ENCODE measurements at places on chromosomes 1 and 21. TPM values are rescaled to one million over a fixed set of nuclear protein-coding genes. Genes with fewer than 3 reads are reported as not detected.

DNA sequence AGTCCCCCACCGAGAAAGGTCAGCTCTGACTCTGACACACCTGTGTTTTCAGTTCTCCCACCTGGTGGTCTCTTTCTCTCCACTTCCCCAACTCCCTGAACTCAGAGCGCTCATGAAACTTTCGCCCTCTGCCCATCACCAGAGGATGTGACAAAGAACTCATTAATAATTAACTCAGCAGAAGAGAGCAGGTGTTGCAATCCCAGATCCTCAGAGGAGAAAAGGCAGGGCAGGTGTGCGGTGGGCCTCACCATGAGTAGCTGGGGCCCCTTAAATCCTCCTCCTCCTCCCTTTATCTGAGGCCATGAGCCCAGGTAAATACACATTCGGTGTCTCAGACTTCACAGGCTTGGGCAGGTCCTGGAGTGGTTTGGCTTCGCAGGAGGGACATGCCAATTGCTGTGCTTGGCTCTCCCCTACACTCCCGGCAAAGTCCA is 1.7 kb upstream of the LAMB3 start:
- H3K4me3 ChIP-seq, result no peak overlapping the region
- peaks cover 17% of the 10 kb centered on the region for H3K4me1 ChIP-seq
- DNase-seq, result peak; percentile 90
- peaks cover 13% of the 10 kb centered on the region for H3K36me3 ChIP-seq
- H3K27me3 ChIP-seq, result no peaks in the 10 kb centered on the region

DNA sequence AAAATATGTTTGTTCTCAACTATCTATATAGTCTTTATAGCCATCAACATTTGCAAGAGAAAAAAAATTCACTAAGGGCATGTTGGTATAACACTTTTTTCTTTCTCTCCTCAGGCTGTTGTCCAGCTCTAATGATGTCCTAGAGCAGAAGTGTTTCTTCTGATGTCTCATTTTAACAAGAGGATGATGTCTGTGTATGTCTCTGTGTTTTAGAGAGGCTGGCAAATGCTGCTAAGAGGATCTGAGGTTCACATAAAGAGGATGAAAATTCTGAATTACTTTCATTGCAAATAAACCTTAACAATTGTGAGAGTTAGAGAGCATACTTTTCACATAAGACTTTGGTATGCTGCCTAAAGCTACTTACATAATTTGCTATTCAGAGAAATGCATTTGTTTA is 2.6 kb upstream of the BRINP3 start:
- peak; percentile 48 for DNase-seq
- no peak overlapping the region for H3K27ac ChIP-seq
- no peaks in the 10 kb centered on the region for H3K36me3 ChIP-seq

GRCh38 chr21:14312871-14313270 is 70.1 kb downstream of the HSPA13 start:
- no peak for DNase-seq
- no peaks in the 10 kb centered on the region for H3K36me3 ChIP-seq
- H3K27ac ChIP-seq, result no peak overlapping the region

GRCh38 chr1:98176414-98176813 is 255.6 kb upstream of the DPYD start:
- H3K27ac ChIP-seq, result no peak overlapping the region
- no peaks in the 10 kb centered on the region for H3K27me3 ChIP-seq
- peaks cover 2% of the 10 kb centered on the region for H3K4me1 ChIP-seq
- H3K4me3 ChIP-seq, result no peak overlapping the region
- no peak for DNase-seq

- no peak overlapping the region for H3K4me3 ChIP-seq
- no peaks in the 10 kb centered on the region for H3K4me1 ChIP-seq
- no peaks in the 10 kb centered on the region for H3K27me3 ChIP-seq
- peak; percentile 42 for DNase-seq
- no peaks in the 10 kb centered on the region for H3K36me3 ChIP-seq
- no peak overlapping the region for H3K27ac ChIP-seq
These were observed 136.6 kb downstream of the SYF2 start for GRCh38 chr1:25095635-25096200.

DNA sequence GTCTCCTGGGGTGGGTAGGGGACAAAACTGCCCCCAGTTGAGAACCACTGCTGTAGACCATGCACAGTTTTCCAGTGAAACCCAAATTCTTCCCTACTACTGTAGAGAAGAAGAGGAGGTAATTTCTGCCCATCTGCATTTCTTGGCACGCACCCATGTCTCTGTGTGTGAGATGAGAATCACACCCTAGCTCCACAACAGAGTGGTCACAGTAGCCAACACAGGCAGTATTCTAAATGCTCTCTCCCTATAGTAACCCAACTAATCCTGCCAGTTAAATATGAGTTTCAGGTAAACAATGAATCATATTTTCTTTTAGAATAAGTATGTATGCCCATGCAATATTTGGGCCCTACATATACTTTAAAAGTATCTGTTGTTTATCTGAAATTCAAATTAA is 1.2 kb upstream of the CAPN2 start:
- DNase-seq, result no peak
- no peaks in the 10 kb centered on the region for H3K27me3 ChIP-seq
- H3K36me3 ChIP-seq, result no peaks in the 10 kb centered on the region
- no peak overlapping the region for H3K4me3 ChIP-seq
- H3K4me1 ChIP-seq, result peaks cover 18% of the 10 kb centered on the region
- no peak overlapping the region for H3K27ac ChIP-seq

DNA sequence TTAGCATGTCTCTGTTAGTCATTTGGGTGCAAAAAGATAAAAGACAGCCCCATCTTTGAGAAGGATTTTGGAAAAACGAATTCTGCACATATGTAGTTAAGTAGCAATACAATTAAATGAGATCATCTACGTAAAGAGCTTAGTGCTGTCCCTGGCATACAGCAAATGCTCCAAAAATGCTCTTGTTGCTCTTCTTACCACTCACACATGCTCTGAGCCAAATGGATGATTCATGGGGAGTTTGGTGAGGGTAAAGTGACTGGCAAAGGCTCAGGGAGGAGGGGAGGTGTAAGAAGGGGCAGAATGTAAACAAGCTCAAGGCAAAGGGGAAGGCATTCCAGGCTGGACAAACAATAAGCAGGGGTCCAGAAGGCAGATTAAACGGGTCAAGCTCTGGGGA is 191.9 kb downstream of the AK5 start:
- H3K4me1 ChIP-seq, result no peaks in the 10 kb centered on the region
- H3K4me3 ChIP-seq, result no peak overlapping the region
- no peaks in the 10 kb centered on the region for H3K27me3 ChIP-seq
- H3K27ac ChIP-seq, result no peak overlapping the region

DNA sequence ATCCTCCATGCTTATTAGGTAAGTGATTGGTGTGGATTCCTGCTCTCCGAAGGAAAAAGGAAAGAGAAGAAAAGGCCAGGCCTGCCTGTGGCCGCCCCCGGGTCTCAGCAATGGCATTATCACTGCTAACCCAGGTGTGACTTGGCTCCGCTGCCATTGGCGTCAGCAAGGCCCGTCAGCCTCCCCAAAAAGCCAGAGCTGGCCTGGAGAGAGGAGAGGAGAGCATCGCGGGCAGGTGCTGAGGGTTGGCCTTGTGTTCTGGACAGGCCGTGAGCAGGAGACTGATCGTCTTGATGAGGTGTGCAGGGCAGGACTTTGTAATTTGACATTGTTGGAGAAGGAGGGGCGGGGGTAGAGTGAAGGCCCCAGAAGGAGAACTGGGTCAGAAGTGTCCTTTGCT is 186.4 kb downstream of the CAMTA1 start:
- H3K27me3 ChIP-seq, result peaks cover 4% of the 10 kb centered on the region
- H3K27ac ChIP-seq, result no peak overlapping the region
- no peak for DNase-seq

DNA sequence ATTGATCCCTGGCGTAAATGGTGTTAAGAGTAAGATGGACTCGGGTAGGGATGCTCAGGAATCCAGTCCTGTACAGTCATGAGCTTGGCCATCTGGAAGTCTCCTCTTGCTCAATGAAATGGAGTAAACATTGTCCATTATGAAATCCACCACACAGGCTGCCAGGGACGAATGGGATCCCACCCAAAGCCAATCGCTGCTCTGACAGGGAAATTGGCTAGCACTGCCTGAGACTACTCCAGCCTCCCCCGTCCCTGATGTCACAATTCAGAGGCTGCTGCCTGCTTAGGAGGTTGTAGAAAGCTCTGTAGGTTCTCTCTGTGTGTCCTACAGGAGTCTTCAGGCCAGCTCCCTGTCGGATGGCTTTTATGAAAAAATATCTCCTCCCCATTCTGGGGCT is at the start of gene HSD11B1:
Gene HSD11B1, plus strand, starts transcription at position 263 of the 400 bp plus-strand sequence. Its CDS starts 97 bp downstream, at position 360.
- no peak within 1 kb of the TSS for H3K4me3 ChIP-seq
- DNase-seq, result no peak
- no peaks in the 10 kb centered on the region for H3K27me3 ChIP-seq
- no peak within 1 kb of the TSS for H3K27ac ChIP-seq
- H3K36me3 ChIP-seq, result no peaks in the 10 kb centered on the region

DNA sequence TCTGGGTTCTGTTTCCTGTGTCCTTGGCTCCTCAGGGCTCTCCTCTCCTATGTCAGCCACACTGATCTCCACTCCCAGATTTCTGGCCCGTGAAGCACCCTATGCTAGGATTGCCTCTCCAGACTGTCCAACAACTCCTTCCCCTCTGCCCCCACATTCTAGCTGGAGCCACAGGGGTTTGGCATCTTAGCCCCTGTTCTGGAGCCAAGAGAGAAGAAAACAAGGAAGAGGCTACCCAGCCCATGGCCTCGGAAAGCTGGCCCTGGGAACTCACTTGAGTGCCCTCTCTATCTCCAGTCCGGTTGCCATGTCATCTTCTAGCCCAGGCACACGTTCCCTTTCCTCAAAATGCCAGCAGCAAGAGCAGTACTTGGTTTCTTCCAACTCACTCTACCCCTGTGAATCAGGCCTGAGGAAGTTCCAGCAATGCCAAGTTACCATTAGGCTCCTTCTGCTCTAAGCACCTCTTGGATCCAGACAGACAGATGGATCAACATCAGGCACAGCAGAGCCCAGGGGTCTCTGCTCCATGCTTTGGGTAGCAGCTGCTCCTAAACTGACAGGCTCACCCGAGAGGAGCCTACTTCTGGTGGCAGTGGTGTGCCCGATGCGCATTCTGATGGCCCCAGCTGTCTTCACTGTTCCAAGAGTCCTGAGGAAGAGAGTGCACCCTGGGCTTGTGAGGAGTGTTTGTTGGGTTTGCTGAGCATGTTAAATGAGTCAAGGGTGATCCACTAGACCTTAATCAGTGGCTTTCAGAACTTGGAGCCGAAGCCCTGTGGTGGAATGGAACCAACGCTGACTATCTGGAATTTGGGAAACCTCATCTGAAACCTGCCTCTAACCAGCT is 11.6 kb upstream of the GPR61 start:
- H3K4me1 ChIP-seq, result no peaks in the 10 kb centered on the region
- H3K36me3 ChIP-seq, result no peaks in the 10 kb centered on the region
- no peaks in the 10 kb centered on the region for H3K27me3 ChIP-seq

DNA sequence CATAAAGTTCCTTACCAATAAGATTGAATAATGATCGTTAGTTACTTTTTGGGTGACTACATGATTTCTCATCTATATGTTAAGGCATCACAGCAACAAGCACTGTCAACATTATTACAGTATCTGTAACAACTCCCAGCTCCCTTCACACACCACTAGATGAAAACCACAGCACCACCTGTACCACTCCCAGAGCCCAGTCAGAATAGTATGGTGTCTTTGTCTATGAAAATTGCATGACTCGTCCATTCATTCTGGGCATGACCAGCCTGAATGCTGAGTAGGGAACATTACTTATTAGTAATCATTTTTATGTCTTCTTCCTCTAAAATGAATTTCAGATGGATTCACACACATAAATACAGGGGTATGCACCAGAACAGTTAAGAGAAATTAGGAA is 7.0 kb downstream of the OLFML2B start:
- H3K36me3 ChIP-seq, result peaks cover 2% of the 10 kb centered on the region
- no peak for DNase-seq
- H3K4me1 ChIP-seq, result no peaks in the 10 kb centered on the region
- H3K27me3 ChIP-seq, result no peaks in the 10 kb centered on the region

DNA sequence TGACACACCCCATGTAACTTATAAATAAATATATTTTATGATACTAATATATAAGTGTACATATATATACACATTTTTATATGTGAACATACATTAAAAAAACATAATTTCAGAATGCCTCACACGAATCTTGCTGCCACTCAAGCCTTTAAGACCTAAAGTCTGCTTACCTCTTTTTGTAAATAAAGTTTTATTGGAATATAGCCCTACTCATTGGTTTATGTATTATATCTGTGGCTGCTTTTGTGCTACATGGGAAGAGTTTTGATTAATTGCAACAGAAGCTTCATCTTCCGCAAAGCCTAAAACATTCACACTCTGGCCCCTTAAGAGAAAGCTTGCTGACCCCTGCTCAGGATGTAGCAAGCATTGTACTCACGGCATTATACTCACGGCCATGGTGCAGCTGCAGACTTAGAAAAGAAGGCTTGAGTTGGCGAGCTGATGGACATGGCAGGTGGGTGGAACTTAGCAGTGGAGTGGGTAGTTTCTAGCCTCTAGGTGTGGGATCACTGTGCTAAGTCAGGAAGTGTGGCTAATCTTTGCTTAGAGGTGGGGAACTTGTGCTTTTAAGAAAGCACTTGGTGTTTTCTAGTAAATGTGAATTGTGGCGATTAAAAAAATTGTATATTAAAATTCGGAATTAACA is 80.8 kb downstream of the DYRK1A start:
- no peaks in the 10 kb centered on the region for H3K4me1 ChIP-seq
- DNase-seq, result no peak
- H3K27ac ChIP-seq, result no peak overlapping the region
- H3K27me3 ChIP-seq, result no peaks in the 10 kb centered on the region

DNA sequence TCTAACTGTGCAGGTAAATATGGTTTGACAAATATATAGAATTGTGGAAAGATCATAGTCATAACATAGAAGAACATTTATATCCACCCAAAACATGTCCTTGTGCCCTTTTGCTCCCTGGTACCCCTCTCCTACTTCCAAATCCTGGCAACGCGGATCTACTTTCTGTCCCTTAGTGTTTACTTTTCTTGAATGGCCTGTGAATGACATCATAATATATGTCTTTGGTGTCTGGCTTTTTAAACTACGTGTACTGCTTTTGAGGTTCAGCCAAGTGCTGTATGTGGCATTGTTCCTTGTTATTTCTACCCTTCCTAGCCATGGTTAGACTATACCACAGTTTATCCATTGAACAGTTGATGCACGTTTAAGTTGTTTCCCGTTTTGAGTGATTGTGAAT is 155.6 kb downstream of the SDCCAG8 start:
- H3K27ac ChIP-seq, result no peak overlapping the region
- DNase-seq, result no peak
- no peaks in the 10 kb centered on the region for H3K4me1 ChIP-seq
- no peak overlapping the region for H3K4me3 ChIP-seq
- H3K27me3 ChIP-seq, result no peaks in the 10 kb centered on the region
- peaks cover 2% of the 10 kb centered on the region for H3K36me3 ChIP-seq

GRCh38 chr1:210695026-210695425 is 366.3 kb downstream of the HHAT start:
- no peaks in the 10 kb centered on the region for H3K27me3 ChIP-seq
- H3K4me3 ChIP-seq, result no peak overlapping the region
- no peak for DNase-seq
- no peak overlapping the region for H3K27ac ChIP-seq
- H3K36me3 ChIP-seq, result no peaks in the 10 kb centered on the region

C1orf210 gene
- 69.8 TPM for polyA plus RNA-seq

KRTAP21-1 gene
- polyA plus RNA-seq, result not detected

TRIM58 gene
- polyA plus RNA-seq, result 0.37 TPM

LRP8 gene
- 2.1 TPM for polyA plus RNA-seq

LIPI gene
- not detected for polyA plus RNA-seq

RAB3B gene
- polyA plus RNA-seq, result 0.22 TPM

CDCA8 gene
- polyA plus RNA-seq, result 4.6 TPM

CCDC17 gene
- polyA plus RNA-seq, result 0.66 TPM

CHI3L1 gene
- 1.4 TPM for polyA plus RNA-seq

PAQR6 gene
- polyA plus RNA-seq, result 6.4 TPM

RABGGTB gene
- polyA plus RNA-seq, result 55.6 TPM

TRIM67 gene
- under 0.01 TPM for polyA plus RNA-seq
